ENCODE measurements at places on chromosomes 1 and 21. TPM values are rescaled to one million over a fixed set of nuclear protein-coding genes. Genes with fewer than 3 reads are reported as not detected.

DNA sequence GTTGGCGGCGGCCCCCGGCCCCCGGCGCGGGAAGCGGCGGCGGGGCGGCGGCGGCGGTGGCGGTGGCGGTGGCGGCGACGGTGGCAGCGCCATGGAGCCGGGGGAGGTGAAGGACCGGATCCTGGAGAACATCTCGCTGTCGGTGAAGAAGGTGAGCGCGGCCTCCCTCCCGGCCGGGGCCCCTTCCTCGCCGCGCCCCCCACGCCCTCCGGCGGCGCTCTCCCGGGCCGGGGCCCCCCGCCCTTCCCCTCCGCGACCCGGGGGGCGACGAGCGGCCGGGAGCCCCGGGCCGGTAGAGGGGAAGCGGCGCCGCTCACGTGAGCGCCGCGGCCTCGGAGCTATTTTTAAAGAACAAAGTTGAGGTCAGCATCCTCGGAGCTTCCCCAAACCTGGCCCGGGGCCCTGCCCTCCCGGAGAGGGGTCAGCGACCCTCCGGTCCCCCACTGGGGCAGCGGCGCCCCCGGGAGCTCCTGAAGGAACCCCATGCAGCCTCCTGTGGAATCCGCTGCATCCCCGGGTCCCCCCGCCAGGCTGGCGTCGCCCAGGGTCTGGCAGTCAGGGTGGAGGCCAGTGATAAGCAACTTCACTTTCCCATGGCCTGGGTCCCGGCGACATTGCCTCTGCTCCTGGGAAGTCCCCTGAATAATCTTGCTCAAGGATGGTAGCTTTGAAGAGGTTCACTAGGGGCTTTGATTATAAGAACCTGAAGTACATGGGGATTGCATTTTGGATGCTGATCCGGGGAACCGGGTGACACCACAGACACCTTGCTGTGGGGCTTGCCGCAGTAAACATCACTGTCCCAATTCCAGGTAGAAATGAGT lies 560 bp downstream of the PLEKHM2 start:
- peak; percentile 43 for DNase-seq

DNA sequence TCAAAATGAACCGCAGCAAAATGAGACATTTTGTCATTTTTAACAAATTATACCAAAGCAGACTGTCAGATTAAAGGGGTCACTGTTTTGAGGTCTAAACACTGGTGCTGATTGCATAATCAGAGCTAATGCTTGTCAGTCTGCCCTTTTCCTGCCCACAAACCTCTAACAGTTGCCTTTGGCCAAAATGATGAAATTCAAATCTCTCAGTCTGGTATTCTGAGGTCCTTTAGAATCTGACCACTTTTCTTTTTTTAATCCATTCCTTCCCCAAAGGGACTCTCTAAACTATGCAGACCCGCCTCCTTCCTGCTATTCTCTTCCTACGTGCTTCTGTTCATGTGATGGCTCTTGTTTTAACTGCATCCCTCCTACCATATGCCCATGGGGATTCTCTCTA lies 145.2 kb upstream of the SPATA6 start:
- no peak for DNase-seq

DNA sequence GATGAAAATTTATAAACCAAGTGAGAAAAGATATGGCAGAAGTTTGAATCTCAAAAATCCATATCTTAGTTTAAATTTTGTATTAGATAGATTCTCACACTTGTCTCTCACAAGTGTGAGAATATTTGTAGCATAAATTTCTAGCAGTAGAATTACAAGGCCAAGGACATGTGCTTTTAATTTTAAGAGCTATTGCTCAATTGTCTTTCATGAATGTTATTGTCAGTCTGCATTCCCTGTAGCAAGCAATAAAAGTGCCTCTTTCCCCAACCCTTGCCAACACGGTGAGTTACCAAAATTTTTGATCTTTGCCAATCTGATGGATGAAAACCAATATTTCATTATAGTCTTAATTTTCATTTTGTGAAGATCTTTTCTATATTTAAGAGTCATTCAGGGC lies 64.0 kb downstream of the CTH start:
- no peak for DNase-seq

- no peak for DNase-seq
Observed at GRCh38 chr21:31538816-31539215, 120.7 kb upstream of the SOD1 start.

GRCh38 chr1:60431593-60431992 lies 358.0 kb upstream of the C1orf87 start:
- no peak for DNase-seq

DNA sequence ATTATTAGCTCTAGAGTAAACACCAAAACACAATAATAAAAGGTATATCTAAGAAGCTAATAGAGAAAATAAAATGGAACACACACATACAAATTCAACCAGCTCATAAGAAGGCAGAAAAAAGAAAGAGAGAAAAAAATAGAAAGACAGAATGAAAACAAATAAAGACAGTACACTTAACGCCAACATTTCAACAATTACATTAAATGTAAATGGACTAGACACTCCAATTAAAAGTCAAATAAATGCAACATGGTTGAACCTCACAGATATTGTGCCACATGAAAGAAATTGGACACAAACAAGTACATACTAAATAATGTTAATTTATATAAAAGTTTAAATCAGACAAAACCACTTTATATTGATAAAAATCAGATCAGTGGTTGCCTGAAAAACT lies 56.0 kb downstream of the SLC44A5 start:
- no peak for DNase-seq

DNA sequence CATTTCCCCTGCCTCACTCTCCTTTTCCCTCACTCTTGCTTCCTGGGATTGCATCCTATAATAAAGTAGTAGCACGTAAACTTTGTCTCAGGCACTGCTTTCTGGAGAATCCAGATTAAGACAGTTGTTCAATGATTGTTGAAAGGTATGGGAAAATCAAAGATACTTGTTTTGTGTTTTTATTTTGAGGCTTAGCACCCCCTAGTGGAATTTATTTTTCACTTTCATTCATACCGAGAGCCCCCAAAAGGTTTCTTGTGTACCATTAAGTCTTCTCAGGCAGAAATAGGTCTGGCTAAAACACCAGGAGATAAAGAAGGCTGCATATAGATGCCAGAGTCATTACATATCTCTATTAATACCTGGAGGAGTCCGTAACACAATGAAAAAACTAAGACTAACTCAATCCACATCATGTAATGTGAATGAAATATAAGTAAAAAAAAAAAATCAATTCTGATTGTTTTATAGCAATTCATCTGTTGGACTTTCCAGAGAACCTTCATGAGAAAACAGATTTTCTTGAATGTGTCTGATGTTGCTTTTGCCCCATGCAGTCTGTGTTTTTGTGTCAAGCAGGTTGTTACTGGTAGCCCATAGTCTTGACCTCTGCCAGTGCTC lies 103.5 kb downstream of the RPE65 start:
- no peak for DNase-seq

DNA sequence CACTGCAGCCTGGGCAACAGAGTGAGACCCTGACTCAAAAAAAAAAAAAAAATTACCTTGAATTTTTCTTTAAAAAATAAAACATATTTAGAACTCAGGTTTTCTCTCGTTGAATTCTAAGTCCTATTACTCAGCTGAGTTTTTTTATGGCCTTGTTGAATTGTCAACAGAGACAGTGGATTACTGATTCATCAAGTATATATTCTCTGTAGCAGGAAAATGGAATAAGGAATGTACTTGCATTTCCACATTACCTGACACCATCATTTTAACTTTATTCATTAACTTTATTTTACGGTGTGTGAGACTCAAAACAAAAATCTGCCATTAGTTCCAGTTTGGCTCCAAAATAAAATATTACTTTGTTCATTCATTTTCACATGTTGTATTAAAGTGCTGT lies 53.8 kb upstream of the APP start:
- DNase-seq: no peak

DNA sequence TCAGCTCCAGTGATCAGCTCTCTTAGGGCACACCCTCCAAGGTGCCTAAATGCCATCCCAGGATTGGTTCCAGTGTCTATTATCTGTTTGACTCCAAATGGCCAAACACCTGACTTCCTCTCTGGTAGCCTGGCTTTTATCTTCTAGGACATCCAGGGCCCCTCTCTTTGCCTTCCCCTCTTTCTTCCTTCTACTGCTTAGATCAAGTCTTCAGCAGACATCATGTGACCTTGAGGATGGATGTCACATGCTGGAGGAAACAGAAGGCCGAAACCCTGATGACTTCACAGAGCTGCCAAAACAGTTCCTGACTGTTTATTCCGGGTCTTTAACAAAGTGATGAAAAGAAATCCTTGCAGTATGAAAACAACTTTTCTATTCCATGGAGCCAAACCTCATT lies 24.4 kb upstream of the WDR26 start:
- no peak for DNase-seq

DNA sequence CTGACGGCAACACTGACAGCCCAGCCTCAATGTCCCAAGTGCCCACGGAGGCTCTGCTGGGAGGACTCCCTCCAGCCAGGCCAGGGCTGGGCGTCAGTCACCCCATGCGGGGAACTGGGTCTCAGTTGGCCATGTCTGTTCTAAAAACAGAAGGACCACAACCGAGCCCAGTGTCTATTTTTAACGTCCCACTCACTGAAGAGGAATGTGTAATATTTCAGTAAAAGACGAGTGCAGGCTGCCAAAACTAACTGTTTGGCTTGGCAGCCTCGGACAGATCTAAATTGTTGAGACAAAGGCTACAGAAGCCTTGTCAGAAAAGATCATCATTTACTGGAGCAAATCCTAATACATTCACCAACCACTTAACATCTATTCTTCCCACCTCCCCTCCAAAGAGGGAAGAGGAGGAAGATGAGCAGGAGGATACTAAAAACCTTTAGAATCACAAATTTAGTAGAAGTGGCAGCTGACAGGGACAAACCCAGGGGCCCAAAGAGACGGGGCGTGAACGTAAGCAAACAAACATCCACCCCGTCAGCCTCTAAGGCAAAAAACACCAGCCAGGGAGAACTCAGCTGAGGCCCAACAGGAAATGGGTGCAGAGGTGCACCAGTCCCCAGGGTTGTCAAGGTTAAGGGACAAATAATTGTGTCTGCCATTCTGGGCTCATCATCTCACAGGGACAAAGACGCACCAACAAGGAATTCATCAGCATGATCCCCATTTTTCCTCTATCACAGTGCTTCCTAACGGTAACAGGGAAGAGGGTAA lies 18.7 kb downstream of the C1orf198 start:
- peak; percentile 57 for DNase-seq

DNA sequence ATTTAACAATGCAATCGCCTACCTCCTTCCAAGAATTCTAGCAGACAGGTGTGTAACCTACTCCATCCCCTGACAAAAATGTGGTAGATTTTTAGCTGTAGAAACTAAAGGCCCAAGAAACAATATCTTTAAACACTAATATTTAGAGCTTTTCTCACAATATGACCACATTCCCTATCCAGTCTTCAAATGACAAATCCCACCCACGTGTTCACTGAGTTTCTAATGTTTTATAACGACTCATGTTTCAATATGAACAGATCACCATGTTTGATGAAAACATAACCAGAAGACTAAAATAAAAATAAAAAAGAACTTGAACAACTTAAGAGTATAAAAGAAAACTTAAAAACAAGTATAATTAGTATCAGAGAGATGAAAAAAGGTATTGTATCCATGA lies 24.6 kb downstream of the RSBN1 start:
- no peak for DNase-seq

GRCh38 chr1:89688607-89689006 lies 55.7 kb downstream of the LRRC8C start:
- no peak for DNase-seq

DNA sequence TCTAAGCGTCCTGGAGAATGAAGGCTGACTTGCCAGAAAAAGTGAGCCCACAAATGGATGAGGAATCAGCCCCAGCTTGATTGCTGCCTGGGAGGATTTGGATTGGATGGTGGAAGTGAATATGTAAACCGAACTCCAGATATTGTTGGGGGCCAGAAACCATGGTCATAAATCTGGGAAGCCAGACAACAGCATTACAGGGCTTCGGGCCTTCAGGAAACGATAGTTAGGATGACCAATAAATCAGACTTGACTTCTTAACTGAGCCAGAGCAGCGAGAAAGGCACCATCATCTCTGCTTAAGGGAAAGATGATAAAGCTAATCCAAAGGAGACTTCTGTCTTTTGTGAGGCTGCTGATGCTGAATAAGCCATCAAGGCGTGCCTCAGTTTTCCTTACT lies 26.6 kb downstream of the FAM78B start:
- DNase-seq: no peak

DNA sequence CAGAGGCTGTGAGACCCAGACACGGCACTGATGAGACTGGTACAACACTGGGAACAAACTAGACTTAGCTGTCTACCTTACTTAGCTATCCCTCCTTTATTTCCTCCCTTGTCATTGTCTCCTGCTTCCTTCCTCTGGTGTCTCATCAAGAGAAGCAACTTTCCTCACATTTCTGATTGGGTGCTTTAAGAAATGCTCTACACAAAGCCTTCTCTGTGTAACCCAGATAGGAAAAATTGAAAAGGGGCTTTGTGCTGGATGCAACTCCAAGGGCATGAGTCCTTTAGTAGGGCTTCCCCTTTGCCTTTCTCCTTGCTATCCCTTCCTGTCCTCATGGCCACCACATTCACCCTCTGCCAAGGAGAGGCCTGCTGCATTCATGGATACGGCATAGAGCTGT lies 274.5 kb downstream of the VAV3 start:
- no peak for DNase-seq

- DNase-seq: no peak
Observed at GRCh38 chr21:38930853-38931252, 125.1 kb downstream of the ETS2 start.

DNA sequence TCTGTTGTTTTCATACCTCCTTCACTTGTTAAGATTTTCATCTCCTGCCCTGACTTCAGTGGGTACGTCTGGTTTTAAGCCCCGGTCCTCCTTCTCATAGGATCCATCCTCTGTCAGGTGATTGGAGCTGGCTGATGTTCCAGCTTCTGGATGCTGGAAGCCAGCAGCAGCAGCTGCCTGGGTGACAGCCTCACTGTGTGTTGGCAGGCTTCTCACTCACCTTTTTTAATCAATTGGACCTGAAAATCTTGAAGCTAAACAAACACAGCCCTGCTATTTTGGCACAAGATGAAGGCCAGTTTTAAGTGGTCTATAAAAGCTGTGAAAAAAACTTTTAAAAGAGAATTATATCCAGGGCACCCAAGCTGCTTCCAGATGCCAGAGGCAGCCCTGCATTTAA lies 181.0 kb downstream of the DISC1 start:
- no peak for DNase-seq

DNA sequence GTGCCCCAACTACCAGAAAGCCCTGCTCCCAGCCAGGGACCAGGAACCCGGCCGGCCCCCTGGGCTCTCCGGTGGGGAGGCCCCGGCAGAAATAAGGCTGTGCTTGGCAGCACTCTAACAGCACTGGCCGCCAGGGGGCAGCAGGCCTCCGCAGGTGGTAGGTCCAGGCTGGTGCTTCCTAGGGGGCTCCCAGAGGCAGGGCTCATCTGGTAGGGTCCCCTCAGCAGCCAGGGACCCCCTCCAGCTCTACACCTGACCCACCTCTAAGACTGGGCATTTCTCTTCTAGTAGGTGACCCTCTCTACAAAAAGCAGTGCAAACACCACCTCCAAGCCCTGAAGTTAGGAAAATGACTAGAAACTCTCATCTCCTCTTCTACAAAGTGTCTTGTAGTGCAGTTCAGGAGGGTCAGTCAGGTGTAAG lies 85.6 kb downstream of the STUM start:
- peak; percentile 86 for DNase-seq

- no peak for DNase-seq
Observed at GRCh38 chr1:172663732-172664131, 4.8 kb downstream of the FASLG start.

PLA2G2C gene
- not detected for total RNA-seq

F13B gene
- not detected for total RNA-seq

DMBX1 gene
- total RNA-seq: not detected

NUP210L gene
- total RNA-seq: 0.22 TPM

TIMM17A gene
- 93.1 TPM for total RNA-seq

PTPN7 gene
- total RNA-seq: 0.09 TPM

FMO3 gene
- 2.0 TPM for total RNA-seq

SPRR4 gene
- total RNA-seq: not detected

IL6R gene
- 16.2 TPM for total RNA-seq

DISP3 gene
- not detected for total RNA-seq

DMRTA2 gene
- not detected for total RNA-seq

Data from heart right ventricle (tissue), 16 donors.